ENCODE measurements at places on chromosomes 3 and 15.

GRCh38 chr3:129597087-129597999 lies 9.1 kb downstream of the PLXND1 start:
- DNase-seq: no peak

DNA sequence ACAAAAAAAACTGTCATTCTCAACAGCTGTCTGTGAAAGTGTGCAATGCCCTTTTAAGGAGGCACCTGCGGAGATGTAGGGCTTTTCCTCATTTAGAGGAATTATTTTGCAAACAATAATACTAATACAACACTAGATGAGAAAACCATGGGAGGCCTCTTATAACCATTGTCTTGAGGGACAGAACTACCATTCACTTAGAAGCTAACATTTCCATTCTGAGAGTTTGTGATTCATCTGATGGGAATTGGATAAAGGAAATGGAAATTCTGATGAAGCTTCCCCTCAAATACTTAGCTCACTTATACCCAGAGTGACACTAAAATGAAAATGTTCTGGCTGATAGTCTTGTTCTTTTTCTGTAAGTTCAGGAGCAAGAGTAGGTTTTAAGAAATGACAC lies 147.7 kb downstream of the CADPS start:
- no peak for DNase-seq

GRCh38 chr3:63900459-63900858 lies 11.7 kb downstream of the SCAANT1 start:
- no peak for DNase-seq

DNA sequence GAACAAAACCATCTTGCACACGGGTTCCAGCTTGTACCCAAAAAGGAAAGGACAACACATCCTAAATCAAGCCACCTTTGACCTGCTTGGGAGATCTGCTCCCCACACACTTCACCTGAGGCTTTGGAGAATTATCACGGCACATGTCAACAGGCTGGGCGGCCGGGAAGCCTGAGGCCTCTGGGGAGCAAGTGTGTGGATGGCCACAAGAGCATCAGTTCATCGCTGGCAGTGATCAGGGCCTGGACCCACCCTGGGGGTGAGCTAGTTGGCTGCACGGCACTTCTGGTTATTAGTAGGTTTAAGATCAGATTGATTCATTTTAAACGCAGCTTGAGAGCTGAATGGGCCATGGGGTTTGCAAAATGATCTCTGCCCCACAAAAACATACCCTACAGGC lies 108.5 kb downstream of the CHSY1 start:
- DNase-seq: no peak

- DNase-seq: no peak
Observed at GRCh38 chr3:107680698-107681097, 157.9 kb downstream of the BBX start.

GRCh38 chr3:126542340-126543241 lies 16.1 kb downstream of the C3orf22 start:
- DNase-seq: no peak

- DNase-seq: no peak
Observed at GRCh38 chr3:40254491-40254890, 55.0 kb upstream of the EIF1B start.

DNA sequence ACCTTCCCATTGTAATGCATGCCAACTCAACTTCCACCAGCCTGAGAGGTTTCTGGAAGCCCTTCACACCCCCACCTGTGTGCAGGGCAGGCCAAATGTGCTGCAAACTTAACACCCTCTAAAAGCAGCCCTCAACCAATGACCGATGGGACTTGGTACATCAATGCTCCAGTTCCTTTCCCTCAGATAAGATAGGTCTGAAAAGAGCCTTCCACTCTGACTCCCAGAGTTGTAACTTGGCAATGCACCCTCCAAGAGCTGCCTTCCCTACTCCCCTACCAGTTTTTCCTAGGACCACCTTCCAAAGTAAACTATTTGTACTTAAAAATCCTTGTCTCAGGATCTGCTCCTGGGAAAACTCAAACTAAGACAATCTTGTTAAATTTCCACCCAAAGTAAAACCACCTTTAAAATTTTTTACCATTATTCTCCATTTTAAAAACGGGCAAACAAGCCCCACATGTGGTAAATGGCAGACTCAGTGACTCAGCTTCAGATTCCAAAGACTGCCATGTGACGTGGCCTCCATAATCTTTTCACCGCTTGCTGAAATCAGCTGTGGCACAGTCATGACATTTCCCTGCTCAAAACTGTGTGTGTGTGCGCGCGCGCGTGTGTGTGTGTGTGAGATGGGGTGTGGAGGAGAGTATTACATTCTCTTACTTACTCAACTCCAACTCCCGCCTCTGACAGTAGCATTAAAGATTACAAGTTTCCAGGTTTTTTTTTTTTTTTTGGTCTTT lies 17.2 kb downstream of the RASGRP1 start:
- no peak for DNase-seq

DNA sequence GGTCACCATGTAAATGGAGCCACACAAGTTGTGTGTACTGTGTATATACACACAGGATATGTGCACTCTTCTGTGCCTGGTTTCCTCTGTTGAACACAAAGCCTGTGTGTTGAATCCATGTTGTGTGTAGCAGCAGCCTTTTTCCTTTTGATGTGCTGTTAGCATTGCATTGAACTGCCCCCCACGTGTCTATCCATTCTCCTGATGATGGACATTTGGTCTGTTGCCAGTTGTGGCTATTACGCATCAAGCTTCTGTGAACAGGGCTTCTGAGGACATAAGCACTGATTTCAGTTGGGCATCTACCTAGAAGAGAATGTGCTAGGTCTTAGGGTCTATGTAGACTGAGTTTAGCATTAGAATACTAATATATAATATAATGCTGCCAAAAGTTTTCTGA lies 77.4 kb downstream of the LSM3 start:
- no peak for DNase-seq

- DNase-seq: no peak
Observed at GRCh38 chr3:62919784-62920465, 44.7 kb upstream of the CADPS start.

GRCh38 chr15:47870956-47871625 lies 153.8 kb downstream of the SEMA6D start:
- DNase-seq: no peak

GRCh38 chr3:126100269-126100633 lies 16.3 kb upstream of the SLC41A3 start:
- DNase-seq: no peak

- DNase-seq: no peak
Observed at GRCh38 chr3:170132335-170132734, 49.2 kb downstream of the PHC3 start.

DNA sequence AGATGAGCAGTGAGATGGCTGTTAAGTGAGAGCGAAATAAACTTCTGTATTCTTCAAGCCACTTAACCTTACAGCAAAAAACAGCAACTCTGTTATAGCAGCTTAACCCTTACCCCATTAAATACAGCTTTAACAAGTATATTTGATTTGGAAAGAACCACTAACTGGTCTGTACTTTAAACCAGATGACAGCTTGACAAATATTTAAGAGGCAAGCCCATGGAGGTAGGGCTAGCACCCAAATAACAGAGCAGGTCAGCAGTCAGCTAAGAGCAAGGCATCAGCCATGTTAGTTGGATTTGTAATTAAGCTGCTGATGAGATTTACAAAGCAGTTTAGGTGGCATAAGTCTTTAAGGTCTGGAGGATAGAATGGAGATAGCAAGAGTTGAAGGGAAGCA lies 3.5 kb downstream of the LZTFL1 start:
- no peak for DNase-seq

- no peak for DNase-seq
Observed at GRCh38 chr3:13666781-13667709, 118.1 kb downstream of the FBLN2 start.

DNA sequence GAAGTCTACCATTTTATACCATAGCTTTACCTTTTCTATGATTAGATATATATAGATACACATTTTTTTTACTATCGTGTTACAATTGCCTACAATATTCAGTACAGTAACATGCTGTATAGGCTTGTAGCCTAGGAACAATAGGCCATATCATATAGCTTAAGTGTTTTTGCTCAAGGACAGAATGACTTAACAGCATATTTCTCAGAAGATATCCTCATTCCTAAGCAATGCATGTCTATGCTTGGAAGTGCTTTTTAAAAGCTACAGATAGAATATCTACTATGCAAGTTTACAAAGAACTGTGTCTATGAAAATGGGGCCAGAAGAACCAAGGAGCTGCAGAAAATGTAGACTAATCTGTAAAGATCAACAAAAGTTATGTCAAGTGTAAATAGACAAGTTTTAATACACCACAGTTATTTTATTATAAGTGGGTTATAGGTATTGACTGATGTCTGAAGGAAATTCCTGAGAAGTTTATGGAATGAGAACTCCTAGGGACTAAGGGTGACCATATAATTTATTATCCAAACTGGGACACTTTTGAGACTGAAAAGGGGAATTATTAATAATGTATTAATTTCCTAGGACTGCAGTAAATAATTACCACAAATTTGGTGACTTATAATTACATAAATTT lies 138.7 kb upstream of the TGFBR2 start:
- DNase-seq: no peak

DNA sequence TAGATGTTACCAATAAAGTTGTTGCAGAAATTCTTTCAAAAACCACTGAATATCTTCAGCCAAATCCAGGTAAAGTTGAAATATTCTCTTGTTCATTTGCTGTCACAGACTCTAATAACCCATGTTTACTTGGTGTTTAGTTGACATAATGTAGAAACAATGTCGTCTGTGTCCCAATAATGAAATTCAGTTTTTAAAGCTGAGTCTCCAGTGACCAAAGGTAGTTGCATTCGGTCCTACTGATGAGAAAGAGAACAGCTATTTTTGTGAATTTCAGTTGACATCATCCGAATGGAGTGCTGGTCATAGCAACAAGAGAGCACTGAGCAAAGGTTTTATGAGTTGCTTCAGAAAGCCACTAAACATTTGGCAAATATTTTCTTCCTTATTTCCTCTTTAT lies 88.8 kb upstream of the ADAMTSL3 start:
- no peak for DNase-seq

GRCh38 chr15:90315278-90315982 lies 36.7 kb upstream of the ZNF774 start:
- DNase-seq: no peak

GRCh38 chr3:39469945-39470344 lies 2.5 kb downstream of the MOBP start:
- DNase-seq: no peak

DNA sequence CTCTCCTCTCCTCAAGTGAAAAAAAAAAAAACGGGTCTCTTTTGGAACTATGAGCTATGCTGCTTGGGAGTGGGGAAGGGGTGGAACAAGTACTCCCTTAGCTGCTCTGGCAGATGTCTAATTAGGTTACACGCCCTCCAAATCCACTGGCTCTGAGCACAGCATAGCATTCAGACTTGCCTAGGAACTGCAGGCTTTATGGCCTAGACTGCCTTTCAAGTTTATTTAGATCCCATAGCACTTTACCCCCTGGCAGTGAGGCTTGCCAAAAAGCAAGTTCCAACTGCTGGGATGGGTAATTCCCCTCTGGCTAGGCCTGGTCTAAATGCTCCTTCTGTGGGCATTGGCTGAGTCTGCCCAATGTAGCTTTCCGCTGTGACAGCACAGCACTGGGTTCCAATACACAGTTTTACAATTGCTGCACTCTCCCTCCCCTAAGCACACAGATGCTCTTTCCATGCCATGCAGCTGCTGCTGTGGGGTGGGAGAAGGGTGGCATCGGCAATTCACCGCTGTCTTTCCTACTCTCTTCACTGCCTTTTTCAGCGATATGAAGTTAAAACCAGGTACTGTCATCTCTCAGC lies 152.8 kb downstream of the KCNAB1 start:
- DNase-seq: no peak

- no peak for DNase-seq
Observed at GRCh38 chr3:159928071-159928491, 60.6 kb upstream of the IL12A start.

DNA sequence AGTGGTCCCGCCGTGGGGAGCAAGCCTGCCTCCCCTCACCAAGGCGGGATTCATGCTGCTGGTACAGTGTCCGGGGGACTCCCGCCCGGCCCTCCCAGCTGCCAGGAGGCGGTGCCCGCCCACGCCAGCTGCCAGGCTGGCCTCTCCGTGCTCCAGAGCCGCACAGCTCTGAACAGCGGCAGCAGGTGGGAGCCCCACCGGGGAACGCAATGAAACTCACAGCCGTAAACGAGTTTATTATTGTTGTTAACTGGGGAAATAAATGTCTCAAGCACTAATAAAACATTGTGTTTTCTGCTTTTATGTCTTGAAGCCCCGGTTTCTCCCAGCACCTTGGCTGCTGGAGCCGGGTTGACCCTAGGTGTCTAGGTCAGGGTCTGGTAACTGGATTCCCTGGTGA lies 317.7 kb upstream of the TLE3 start:
- DNase-seq: no peak

DNA sequence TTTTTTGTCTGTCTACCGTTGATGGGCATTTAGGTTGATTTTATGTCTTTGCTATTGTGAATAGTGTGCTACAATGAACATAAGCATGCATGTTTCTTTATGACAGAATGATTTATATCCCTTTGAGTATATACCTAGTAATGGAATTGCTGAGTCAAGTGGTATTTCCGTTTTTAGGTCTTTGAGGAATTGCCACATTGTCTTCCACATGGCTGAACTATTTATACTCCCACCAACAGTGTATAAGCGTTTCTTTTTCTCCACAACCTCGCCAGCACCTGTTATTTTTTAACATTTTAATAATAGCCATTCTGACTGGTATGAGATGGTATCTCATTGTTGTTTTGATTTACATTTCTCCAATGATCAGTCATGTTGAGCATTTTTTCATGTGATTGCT lies 89.6 kb upstream of the GALNT15 start:
- DNase-seq: no peak

DNA sequence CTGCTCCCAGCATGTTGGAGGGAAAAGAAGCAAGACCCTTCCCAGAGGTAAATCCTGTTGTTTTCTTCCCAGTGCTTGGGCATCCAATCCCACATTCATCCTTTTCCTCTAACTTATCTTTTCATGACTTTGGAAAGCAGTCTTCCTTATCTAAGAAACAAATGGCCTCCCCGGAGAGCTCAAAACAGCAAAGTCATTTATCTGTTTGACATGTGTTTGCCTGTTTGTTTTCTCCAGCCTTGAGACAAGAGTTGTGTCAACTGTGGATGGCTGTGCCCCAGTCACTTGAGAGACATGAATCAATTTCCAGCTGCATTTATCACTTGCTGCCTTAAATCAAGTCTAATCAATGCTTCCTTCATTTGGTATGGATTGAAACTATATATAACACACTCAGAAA lies 103.9 kb downstream of the SHQ1 start:
- no peak for DNase-seq

All from activated naive CD4-positive, alpha-beta T cell treated with Interleukin-2 at 50 U/mL for 16 hours (primary cell).